Stimulated activated CD8-positive, alpha-beta memory T cell treated with anti-CD3 and anti-CD28 coated beads, Interleukin-4, amount 100 ng/mL, for 48 hours (primary cell): ENCODE measurements at places on chromosomes 11 and 22.
A peak's percentile ranks its signal among the peaks of the same experiment; 100 is the strongest.

- DNase-seq = no peak
Measured at GRCh38 chr11:126039485-126040271, 23.0 kb downstream of the CDON start.

DNA sequence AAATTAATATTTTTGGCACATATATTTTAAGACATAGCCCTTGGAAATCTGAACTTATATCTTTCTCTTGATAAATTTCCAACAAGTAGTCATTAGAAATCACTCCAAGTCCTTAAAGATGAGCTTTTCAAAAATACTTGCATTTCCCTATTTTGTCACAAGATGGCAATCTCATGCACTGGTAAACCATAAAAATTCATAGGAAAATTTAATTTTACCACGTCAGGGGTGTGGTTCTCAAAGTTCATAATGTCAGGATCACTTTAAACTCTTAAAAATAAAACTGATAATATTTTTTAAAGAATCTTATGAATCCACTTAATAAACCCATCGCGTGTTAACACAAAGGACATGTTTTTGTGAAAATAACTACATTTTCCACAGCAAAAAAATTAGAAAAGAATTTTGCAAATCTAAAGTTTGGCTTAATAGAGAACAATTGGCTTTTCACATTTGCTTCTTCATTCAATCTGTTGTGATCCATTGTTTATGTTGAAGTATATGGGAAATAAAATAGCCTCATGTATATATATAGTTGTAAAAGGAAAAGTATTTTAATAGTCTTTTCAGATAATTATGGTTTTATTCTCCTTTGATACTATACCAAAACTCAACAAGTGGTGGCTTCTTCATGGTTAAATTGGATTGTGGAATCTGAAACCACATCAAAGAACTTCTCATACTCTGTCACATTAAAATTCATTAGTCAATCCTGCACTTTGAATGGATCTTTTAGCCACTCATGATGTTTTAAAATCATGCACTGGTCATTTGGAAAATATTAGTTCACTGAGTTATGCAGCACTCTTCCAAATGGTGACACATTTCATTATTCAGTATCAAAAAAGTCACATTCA is 169.1 kb downstream of the CADM1 start:
- no peak for DNase-seq

- no peak for DNase-seq
Measured at GRCh38 chr22:17097701-17098100, 12.9 kb downstream of the IL17RA start.

DNA sequence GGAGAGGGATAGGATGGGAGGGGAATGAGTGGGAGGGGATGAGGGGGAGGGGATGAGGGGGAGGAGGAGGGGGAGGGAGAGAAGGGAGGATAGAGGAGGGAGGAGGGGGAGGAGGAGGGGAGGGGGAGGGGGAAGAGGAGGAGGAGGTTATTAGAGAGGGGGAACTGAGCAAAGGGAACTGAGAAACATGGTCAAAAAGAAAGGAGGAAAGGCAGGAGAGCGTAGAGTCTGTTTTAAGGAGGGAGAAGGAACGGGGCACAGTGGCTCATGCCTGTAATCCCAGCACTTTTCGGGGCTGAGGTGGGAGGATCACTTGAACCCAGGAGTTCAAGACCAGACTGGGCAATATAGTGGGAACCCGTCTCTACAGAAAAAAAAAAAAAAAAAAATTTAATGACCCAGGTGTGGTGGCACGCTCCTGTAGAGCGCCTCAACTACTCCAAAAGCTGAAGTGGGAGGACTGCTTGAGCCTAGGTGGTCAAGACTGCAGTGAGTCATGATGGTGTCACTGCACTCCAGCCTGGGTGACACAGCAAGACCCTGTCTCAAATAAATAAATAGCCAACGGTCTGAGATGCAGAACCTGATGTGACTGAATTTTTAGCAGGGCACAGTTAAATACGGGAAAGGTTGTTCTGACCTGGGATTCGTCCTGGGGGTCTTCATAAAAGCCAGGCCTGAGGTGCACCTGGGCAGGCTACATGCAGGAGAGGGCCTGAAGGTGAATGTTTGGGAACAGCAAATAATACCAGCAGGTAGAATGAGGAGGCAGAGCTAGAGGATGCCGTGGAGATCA is 4.0 kb downstream of the B3GNT6 start:
- no peak for DNase-seq

GRCh38 chr22:24326266-24326665 is 55.6 kb downstream of the SPECC1L start:
- no peak for DNase-seq

GRCh38 chr11:66316849-66317251 is at the start of gene CD248:
CD248 (minus strand) TSS chr11:66317044; CDS start chr11:66317027, 17 bp downstream.
- peak; percentile 36 for DNase-seq

GRCh38 chr22:25372000-25372595 is 152.7 kb downstream of the CRYBB2 start:
- no peak for DNase-seq

GRCh38 chr11:88553204-88553603 is 215.7 kb upstream of the CTSC start:
- no peak for DNase-seq

DNA sequence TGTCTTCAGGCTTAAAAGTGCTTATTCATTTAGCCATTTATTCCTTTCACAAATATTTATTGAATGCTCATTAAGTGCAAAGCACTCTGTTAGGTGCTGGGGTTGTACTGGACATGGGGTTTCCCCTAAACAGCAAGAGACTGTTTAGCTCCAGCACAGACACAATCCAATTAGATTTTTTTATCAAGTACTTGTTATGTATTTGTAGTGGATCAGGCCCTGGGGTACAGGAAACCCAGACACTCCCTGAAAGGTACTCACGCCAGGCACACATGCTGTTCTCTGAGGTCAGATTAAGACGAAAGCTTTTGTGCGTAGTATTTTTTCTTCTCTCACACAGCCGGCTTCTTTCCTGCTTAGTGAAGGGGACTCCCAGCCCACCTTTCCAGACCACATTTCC is 218.1 kb upstream of the PLET1 start:
- no peak for DNase-seq

GRCh38 chr11:134346101-134346975 is 14.6 kb downstream of the GLB1L2 start:
- DNase-seq = no peak

- no peak for DNase-seq
Measured at GRCh38 chr22:20001082-20001638, 15.5 kb downstream of the ARVCF start.

DNA sequence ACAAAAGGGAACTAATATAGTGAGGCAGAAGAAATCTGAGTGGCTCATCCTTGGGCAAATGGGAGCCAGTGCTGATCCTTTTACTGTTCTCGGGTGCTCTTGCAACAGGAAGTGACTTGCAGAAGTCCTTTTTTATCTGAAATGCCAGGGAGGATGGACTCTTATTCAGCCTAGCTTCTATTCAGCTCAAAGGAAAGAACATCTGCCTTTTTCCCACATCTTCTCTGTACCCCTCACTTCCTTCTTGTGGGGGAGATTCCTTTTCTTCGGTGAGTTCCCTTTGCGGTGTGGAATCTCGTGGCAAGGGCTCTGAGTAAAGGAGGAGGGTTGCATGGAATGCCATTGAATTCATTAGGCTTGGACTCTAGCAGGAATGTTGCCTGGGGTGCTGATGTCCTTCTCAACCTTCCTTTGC is 76.2 kb downstream of the ZBTB16 start:
- DNase-seq = no peak

DNA sequence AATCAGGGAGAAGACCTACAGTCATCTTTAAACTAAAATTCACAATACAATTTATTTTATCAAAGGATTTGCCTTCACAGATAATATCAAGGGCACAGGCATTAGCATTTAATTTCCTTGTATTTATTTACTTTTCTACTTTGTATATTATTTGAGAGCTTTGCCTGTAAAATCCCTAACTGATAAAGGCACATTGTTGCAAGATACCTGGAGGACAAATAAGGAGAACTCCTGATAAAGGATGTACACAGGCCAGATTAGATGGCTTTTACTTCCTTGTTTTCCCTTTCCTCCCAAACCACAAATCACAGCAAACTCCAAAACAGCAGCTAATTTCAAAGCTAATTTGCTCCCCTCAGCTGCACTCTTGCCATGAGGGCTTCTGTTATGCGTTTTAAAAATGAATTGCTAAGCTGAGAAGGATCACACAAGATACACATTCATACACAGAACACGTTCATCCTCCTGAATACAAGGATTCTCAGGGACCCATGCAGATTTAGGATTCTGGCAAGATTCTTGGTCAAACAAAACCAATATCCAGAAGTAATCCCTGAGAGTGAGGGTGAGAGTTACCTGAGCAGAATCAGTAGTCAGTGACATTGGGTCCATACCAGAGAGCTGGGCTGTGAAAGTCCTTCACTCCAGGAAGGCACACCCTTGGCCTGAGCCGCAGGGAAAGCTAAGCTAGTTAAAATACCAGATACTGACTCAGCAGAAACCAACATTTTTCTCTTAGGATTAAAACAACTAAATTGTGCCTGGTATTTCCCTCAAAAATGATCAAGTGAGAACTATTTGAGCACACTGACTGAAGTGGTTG is 100.3 kb upstream of the CLPB start:
- no peak for DNase-seq

DNA sequence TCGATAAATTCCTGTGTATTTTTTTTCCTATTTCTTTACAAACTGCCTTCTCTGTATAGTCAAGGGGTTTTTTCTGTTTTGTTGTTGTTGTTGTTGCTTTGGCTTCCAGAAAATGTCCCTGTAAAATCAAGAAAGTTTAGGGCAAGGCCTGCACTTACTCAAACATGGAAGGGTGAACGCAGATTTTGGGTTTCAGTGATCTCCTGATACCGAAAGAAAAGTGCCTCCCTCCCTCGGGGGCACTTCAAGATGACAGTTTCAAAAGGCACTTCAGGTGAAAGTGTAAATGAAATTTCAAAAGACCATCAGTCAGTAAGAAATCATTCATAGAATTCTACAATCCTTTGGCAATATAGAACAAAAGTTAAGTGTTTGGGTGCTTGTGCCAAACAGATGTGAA is 43.4 kb upstream of the TMPRSS4 start:
- peak; percentile 39 for DNase-seq

GRCh38 chr22:40156001-40156516 is 21.7 kb upstream of the TNRC6B start:
- DNase-seq = peak; percentile 37

DNA sequence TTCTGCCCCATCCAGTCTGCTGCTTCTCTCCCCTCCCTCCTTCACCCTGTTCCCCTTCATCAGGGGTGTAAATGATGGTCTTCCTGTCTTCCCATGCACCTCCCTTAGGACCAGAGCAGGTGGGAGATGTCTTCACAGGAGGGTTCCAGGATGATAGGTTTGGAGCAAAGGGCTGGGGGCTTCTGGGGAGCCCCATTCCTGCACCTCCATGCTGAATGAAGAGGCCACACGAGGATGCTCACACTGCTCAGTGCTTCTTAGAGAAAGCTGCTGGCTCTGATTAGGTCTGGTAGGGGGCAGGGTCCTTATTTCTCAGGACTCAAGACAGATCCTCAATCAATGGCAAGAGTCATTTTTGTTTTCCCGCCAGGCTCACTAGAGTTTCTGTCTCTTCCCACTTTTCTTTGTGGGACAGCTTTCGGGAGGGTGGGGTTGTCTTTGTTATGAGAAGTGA is 41.1 kb downstream of the BCR start:
- no peak for DNase-seq

GRCh38 chr11:9615031-9615451 is 41.6 kb downstream of the WEE1 start:
- DNase-seq = no peak

- DNase-seq = no peak
Measured at GRCh38 chr22:17639247-17639741, 737 bp downstream of the BCL2L13 start.

- DNase-seq = no peak
Measured at GRCh38 chr11:65251476-65251875, 10.3 kb upstream of the POLA2 start.

DNA sequence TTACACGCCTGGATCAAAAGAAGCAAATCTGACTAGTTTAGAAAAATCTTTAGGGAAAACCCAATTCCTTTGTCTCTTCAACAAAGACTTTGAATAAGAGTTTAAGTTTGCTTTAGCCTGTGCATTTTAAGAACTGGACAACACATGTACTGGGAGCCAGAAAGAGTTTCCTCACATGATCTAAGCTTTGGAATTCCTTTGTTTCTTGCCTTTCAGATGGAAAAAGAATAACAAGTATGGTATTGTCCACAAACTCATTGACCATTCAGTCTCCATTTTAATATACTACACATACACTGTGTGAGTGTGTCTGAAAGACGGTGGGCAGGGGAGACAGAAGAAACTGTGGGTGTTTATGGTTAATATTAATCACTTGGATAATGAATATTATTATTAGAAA is 205.6 kb downstream of the MAML2 start:
- no peak for DNase-seq
